ENCODE measurements at places on chromosomes 7 and 10.

- DNase-seq = no peak
These were observed 63.1 kb downstream of the DLG5 start for GRCh38 chr10:77863446-77863845.

GRCh38 chr7:91780521-91780920 is 100.0 kb downstream of the MTERF1 start:
- no peak for DNase-seq

GRCh38 chr10:80444646-80445319 is 9.3 kb upstream of the TSPAN14 start:
- DNase-seq = no peak

DNA sequence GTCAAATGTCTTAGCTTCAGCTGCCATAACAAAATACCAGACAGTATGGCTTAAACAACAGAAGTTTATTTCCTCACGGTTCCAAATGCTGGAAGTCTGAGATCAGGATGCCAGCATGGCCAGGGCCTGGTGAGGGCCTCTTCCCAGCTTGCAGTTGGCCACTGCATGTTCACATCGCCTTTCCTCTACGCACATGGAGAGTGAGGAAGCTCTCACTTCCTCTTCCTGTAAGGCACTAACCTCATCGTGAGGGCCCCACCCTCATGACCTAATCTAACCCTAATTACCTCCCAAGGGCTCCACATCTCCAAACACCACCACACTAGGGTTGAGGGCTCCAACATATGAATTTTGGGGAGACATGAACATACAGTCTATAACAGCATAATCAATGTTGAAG is 14.4 kb downstream of the ZNF33B start:
- DNase-seq = no peak

DNA sequence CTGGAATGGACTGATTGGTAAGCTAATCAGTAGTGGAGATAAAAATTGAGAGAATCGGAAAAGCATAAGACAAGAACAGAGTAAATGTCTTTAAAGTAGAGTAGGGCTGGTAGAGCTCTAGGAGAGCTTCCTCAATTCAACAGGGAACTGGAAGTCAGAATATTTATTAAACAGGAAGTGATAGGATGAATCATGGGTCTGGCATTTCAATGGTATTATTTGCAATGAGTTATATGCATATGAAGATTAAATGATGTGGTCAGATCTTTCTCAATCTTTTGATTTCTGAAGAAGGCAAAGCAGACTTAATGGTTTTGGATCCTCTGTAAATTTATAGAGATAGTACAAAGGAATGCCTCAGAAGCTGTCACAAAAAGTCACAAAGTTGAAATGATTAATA is 349.0 kb downstream of the HPSE2 start:
- DNase-seq = no peak

DNA sequence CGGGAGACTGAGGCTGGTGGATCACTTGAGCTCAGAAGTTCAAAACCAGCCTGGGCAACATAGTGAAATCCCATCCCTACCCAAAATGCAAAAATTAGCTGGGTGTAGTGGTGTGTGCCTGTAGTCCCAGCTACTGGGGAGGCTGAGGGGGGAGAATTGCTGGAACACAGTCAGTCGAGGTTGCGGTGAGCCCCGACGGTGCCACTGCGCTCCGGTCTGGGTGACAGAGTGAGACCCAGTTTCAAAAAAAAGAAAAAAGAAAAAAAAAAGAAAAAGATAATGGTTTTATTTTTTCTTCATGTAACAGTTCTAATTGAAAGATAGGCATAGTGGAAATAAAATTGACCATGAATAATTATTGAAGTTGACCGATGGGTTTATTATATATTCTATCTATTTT is 99.9 kb downstream of the SUGCT start:
- no peak for DNase-seq

GRCh38 chr7:121494516-121494915 is 98.4 kb upstream of the FAM3C start:
- no peak for DNase-seq

GRCh38 chr10:78435484-78436221 is 402.0 kb downstream of the RPS24 start:
- DNase-seq = no peak

- no peak for DNase-seq
These were observed 114.4 kb downstream of the MICU1 start for GRCh38 chr10:72511459-72511858.
